ENCODE measurements at places on chromosomes 4 and X.

GRCh38 chrX:146755214-146755613, 54.4 kb upstream of the CXorf51B start:
- no peak for DNase-seq

GRCh38 chrX:97691901-97692455, 808.3 kb downstream of the RPA4 start:
- no peak for DNase-seq

DNA sequence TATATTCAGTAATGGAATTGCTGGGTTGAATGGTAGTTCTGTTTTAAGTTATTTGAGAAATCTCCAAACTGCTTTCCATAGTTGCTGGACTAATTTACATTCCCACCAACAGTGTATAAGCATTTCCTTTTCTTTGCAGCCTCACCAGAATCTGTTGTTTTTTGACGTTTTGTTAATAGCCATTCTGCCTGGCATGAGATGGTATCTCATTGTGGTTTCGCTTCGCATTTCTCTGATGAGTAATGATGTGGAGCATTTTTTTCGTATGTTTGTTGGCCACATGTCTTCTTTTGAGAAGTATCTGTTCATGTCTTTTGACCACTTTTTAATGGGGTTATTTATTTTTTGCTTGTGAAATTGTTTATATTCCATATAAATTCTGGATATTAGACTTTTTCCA, 13.6 kb upstream of the MAGED4B start:
- DNase-seq = no peak

GRCh38 chr4:109548655-109549054, 11.4 kb upstream of the MCUB start:
- DNase-seq = peak; percentile 84

- DNase-seq = no peak
Observed at GRCh38 chr4:62544428-62544827, 1344.3 kb downstream of the ADGRL3 start.

DNA sequence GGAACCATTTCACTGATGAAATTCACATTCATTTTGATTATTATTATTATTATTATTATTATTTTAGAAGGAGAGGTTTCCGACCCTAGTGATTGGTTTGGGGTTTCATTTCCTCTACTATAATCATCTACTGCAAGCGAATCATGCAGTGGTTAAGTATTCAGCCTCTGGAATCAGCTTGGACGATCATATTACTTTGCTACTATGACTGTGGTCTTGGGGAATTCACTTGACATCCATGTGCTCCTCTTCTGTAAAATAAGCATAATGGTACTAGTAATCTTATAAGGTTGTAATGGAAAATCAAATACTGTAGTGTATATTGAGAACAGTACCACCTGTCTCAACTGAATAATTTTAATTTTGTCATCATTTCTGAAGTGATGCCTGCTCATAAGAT, 132.1 kb upstream of the SLC4A4 start:
- no peak for DNase-seq

DNA sequence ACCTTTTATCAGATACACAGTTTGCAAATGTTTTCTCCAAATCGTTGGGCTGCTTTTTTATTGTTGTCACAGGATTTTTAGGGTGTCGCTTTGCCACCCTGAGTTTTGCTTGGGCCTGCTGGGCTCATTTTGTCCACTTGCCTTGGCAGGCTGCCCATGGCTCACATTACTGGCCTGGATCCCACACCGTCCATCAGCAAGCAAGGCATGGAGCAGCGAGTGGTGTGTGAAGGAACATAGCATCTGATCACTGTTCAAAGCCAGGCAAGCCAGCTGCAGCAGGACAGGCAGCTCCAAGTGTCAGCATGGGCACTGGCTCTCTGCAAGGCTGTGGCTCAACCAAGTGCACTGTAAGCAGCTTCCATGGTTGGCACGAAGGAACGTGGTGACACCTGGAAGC, 261.4 kb upstream of the TECRL start:
- DNase-seq = no peak

DNA sequence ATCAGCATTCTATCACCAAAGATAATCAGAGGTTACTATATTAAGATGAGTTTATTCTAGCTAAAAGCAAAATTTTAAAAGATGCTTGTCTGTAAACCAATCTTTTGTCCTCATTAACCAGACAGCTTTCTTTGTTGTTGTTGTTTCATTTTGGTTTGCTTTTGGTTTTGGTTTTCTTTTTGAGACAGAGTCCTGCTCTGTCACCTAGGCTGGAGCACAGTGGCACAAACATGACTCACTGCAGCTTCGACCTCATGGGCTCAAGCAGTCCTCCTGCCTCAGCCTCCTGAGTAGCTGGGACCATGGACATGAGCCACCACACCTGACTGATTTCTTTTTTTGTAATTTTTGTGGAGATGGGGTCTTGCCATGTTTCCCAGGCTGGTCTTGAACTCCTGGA, 102.9 kb downstream of the COX18 start:
- no peak for DNase-seq

DNA sequence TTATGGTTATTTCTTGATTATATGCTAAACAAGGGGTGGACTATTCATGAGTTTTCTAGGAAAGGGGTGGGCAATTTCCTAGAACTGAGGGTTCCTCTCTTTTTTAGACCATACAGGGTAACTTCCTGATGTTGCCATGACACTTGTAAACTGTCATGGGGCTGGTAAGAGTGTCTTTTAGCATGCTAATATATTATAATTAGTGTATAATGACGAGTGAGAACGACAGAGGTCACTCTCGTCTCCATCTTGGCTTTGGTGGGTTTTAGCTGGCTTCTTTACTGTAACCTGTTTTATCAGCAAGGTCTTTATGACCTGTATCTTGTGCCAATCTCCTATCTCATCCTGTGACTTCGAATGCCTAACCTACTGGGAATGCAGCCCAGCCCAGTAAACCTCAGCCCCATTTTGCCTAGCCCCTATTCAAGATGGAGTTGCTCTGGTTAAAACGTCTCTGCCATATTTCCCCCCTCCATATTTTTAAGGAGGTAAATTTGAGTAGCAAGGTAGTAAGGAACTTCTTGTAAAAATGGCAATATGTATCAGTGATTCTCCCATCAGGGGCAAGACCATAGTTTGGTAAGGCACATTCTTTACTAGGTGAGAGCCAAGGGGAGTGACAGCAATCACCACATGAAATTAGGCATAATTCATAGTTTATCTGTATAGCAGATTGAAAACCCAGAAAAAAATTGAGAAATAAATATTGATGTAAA, 2.6 kb downstream of the CXCL2 start:
- no peak for DNase-seq

DNA sequence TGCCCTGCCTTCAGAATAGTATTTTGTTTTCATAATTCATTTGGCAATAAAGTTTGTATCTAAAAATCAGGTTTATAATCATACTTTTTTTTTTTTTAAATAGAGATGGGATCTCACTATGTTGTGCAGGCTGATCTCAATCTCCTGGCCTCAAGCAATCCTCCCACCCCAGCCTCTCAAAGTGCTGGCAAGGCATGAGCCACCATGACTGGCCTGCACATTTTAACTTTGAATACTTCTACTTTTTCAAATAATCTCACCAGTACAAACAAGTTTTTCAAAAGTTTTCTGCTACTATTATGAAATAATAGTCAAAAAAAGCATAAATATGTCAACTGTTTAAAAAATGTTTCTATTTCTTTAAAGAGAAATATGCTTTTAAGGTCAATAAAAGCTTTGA, 69.6 kb upstream of the GPR34 start:
- no peak for DNase-seq

DNA sequence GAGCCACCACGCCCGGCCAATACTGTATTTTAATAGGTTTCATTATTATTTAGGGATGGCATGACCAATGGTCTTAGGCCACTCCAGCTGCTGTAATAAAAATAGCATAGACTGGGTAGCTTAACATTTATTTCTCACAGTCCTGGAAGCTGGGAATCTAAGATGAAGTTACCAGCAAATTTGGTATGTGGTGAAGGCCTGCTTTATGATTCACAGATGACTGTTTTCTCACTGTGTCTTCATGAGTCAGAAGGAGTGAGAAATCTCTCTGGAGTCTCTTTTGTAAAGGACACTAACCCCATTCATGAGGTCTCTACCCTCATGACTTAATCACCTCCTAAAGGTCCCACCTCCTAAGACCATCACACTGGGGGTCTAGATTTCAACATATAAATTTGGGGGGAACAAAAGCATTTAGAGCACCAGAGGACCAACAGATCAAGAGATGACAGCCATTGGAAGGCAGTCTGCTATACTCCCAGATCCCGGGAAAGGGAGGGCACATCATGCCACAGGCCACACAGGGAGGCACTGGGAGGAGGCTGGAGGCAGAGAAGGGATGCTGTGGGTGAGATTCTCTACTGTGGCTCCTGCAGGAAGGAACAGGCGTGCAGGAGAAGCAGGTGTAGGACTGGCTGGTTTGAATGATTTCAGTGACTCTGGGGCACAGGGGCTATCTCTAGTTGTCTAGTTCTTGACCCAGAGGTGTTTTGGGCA, 335.8 kb upstream of the SFRP2 start:
- peak; percentile 72 for DNase-seq

- no peak for DNase-seq
Observed at GRCh38 chr4:61666244-61666643, 466.1 kb downstream of the ADGRL3 start.

DNA sequence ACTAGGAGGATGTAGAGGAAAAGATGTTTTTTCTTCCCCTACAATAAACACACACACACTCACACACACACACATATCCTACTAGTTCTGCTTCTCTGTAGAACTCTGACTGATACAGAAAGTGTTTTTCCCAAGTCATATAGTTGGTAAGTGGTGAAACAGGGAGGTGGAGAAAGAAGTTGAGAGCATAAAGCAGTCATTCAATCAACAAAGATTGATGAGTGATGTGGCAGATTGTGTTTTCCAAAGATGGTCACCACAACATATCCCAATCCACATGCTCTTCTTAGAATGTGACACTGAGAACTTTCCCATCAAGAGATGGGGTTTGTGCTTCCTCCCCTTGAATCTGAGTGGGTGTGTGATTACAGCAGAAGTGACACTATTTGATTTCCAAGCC, 123.4 kb upstream of the ATP6AP2 start:
- no peak for DNase-seq

DNA sequence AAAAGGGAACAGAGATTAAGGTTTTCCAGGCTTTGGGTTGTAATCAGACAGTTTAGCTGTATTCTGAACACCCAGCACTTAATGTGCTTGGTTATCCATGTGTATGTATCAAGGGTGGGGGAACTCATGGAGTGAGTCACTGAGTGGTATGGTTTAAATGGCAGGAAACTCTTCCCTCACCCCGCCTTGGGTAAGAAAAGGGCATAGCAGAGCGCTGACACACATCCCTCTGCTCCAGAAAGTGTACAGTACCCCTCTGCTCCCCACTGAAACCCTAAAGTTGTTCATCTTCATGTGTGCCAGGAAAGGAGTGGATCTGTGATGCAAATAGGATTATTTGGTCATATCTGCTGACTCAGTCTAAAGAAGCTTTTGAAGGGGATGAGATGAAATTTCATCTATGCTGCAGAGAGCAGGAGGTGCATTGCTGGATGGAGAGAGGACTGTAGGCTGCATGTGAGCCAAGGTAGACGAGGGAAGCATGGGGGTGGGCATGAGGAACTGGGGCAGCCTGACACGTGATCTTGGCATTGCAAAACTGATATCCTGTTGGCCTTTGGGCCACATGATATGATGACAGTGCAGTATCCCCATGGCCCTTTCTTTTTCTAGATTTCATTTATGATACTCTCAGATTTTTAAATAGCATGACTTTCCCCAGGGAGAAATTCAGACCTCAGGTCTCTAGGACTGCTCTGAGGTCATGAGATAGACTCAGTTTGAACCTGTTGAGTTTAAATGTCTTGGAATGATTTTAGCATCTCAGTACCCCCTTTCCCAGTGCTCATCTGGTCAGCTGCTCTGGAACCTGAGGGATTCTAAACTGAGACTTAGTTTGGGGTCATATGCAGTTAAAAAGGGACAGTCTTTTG, 84.8 kb downstream of the TMEM164 start:
- DNase-seq = peak; percentile 85

GRCh38 chr4:124748965-124749364, 36.4 kb upstream of the ANKRD50 start:
- no peak for DNase-seq

DNA sequence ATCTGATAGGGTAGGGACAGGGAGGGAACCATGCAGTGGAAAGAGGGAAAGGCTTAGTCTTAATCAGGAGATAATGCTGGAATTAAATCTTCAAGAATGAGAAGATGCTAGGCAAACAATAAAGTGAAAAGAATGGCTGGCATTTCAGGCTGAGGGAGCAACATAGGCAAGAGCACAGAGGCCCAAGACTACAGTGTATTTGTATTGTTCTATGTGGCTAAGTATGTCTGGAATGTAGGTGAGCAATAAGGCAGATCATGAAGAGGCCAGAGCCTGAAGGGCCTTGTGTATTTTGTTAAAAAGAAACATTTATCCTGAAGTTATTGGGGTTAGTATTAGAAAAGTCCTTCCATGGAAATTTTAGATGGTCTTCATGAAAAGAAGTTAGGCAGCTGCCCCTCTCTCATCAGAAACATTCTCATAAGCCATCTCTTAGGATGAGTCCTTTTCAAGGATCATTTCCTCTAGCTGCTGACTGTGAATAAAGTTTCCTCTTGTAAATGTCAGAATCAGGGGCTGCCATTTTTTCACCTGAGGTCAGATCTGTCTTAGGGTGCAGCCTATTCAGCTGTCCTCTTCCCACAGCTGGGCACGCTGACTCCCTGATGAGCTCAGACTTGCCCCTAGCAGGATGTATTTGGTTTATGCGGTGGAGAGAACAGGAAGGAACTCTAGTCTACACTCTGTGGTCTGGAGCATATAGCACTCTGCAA, 46.3 kb downstream of the ATP10D start:
- DNase-seq = peak; percentile 70

GRCh38 chrX:53440621-53441517, 6.7 kb upstream of the HSD17B10 start:
- peak; percentile 48 for DNase-seq

- DNase-seq = no peak
Observed at GRCh38 chrX:16155581-16156096, 11.6 kb upstream of the MAGEB17 start.

- DNase-seq = peak; percentile 19
Observed at GRCh38 chr4:138659812-138660316, 355.7 kb upstream of the NOCT start.

GRCh38 chrX:1178580-1179057, 33.8 kb downstream of the CRLF2 start:
- peak; percentile 40 for DNase-seq

GRCh38 chrX:100975212-100975611, 5.7 kb downstream of the ARL13A start:
- DNase-seq = no peak

GRCh38 chr4:156146571-156146970, 192.9 kb upstream of the CTSO start:
- no peak for DNase-seq

All from RWPE1 (cell line).